HT1080 (cell line): ENCODE measurements at places on chromosomes 3 and 15. TPM values are rescaled to one million over a fixed set of nuclear protein-coding genes. Genes with fewer than 3 reads are reported as not detected.

PLA2G4E gene
- total RNA-seq: 0.07 TPM in 1 of 2 replicates, not detected in the other

DNA sequence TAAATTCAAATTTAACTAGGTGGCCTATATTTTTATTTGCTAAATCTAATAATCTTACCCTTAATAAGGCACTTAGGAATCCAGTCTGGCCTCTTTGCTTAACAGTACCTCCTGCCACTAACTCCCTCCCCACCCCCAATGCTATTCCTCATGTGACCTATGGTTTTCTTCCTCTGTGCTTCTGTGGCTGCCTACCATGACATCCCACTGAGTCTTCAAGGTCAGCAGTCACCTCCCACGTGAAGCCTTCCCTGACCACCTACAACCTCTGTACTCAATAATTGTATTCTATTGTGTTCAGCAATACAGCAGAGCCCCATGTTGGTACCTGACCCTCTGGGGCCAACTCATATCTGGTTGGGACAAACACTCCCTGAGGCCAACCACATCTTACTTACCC, 9.7 kb downstream of the PARP16 start:
- no peak for DNase-seq

TERC gene
- 52.4 and 143 TPM in 2 replicates for total RNA-seq

TMC3 gene
- total RNA-seq: not detected in 2 replicates

DNA sequence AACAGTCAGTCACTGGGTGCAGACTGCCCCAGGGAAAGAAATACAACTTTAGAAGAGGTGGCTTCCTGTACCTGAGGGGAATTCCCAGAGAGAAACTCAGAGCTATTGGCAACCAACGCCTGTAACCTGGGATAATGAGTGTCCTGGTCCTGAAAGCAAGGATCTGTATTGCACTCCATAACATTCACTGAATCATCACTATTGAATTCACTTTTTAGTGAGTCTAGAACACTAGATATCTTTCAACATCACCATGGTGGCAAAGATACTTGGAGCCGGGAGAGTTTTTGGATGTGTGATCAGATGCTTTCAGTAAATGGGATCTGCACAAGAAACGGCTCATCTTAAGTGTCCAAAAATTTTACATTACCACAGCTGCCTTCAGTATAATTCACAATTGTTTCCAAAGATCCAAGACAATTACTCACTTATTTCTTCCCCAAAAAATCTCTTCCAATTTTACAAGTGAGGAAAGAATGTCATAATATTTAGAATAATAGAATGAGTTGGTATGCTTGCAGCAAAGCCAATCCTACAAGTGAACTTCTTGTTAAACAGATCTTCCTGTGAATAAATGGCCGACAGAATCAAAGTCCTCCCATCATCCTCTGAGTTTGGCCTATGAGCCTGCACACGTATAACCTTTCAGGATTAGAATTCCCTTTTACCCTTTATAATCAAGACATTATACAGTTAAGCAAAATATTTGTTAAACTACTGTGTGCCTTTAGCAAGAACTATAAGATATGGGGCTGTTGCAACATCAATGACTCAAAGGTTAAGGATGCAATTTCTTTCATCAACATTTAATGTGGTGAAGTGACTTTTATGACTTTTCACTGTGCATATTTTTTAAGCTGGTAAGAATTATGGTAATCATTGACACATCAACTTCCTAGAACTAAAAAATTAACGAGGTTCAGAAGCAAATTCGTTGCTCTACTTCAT, 243.3 kb upstream of the COL8A1 start:
- DNase-seq: peak; percentile 78

DNA sequence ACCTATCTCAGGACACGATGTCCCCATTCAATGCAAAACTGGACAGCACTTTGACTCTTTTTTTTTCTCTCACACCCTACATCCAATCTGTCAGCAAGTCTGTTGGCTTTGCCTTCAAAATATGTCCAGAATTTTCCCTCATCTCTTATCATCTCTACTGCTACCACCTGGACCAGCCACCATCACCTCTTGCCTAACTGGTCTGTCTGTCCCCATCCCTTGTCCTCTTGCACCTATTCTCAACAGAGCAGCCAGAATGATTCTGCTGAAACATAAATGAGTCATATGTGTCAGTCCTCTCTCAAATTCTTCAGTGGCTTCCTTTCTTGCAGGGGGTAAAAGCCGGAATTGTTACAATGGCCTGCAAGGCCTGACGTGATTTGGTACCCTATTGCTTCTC, 105.8 kb downstream of the CYP19A1 start:
- peak; percentile 13 for DNase-seq

- peak; percentile 10 for DNase-seq
Measured at GRCh38 chr15:46778876-46779275, 938.4 kb upstream of the SEMA6D start.

CYB561D2 gene
- total RNA-seq: 63.2 and 69.0 TPM in 2 replicates

LARP6 gene
- 75.6 and 87.1 TPM in 2 replicates for total RNA-seq

- DNase-seq: peak; percentile 93
Measured at GRCh38 chr3:52093756-52094545, 37.6 kb upstream of the DUSP7 start.

GOLGA6L7 gene
- not detected in 2 replicates for total RNA-seq

GRCh38 chr3:170247875-170248274, 25.7 kb downstream of the PRKCI start:
- DNase-seq: no peak

PAQR9 gene
- total RNA-seq: 0.03 TPM in 1 of 2 replicates, not detected in the other

DNA sequence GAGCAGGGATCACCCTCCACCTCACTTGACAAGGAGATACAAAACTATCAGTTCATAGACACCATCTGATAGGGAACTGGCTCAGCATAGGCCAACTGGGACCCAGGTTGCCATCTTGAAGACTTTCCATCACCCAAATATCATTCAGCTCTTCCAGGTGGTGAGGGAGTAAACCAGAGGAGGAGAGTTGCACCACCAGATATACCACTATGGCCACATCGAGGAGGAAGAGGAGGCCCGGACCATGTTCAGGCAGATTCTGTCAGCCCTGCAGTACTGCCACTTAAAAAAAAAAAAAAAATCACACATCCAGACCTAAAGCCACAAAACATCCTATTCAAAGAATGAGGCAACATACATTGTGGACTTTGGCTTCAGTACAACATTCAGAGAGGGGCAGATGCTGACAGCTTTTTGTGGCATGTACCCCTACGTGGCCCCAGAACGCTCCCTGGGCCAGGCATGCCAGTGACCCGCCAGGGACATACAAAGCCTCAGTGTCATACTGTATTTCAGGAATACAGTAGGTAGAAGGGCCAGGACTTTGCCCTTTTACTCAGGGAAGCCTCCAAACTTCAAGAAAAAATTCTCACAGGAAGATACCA, 18.4 kb upstream of the EMC3 start:
- no peak for DNase-seq

DNA sequence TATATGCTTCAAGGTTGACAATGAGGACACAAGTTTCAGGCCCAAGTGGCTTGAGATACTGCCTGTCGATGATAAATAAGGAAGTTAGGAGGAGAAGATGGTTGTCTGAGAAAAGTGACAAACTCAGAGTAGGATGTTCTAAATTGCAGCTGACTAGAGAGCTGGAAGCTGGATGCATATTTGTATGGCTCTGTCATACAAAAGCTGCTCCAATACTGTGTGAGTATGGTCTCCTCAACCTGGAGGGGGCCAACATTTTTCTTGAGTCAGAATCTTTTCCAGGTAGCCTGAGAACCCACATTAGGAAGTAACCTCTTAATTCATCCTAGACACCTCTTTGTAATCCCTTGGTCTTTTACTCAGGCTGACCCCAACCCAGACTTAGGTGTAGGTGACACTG, 28.4 kb upstream of the TPRG1 start:
- peak; percentile 37 for DNase-seq

DNA sequence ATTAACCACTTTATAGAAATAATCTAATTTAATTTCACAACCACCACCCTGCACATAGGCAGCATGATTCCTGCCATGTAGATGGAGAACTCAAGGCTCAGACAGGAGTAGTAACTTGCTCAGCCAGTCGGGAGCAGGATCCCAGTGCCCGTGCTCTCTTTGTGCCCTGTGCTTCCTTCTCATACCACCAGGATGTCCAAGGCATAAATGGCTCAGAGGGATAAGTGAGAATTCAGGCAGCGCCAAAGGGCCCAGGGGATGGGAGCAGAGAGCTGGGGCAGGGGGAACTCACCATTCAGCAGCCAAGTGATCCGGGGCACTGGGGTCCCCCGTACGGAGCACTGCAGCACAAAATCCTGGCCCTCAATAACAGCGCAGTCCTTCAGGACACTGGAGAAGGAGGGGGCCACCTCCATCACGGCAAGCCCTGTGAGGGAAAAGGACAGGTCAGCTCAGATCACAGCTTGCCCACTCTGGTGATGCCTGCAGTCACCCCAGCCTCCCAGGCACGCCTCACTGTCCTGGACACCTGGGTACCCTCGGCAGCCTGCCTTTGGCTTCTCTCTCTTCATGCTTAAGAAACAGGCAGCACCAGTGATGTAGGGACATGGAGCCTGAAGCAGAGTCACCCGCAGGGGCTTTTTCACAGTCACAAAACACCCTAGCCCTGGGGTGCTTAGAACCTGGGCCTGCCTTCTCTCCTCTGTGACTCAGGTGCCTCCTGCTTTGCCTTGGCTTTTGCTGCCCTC, 141.0 kb upstream of the HACD2 start:
- no peak for DNase-seq

LRRIQ4 gene
- not detected in 2 replicates for total RNA-seq

DAZL gene
- total RNA-seq: 0.07 TPM in 1 of 2 replicates, not detected in the other

DNA sequence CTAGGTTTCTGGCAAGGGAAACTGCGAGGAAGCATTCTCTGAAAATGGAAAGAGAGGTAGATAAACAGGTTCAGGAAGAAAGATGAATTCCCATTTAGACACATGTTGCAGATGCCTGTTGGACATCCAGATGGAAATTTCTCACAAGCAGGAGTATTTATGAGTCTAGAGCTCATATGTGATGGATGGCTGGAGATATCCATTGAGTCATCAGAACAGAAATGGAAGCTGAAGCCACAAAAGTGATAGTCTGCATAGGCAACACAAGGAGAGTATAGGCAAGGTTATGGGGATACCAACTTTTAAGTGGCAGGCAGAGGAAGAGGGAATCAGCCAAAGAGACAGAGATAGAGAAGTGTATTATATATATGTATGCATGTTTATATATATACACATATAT, 6.3 kb upstream of the RAMAC start:
- no peak for DNase-seq

DNA sequence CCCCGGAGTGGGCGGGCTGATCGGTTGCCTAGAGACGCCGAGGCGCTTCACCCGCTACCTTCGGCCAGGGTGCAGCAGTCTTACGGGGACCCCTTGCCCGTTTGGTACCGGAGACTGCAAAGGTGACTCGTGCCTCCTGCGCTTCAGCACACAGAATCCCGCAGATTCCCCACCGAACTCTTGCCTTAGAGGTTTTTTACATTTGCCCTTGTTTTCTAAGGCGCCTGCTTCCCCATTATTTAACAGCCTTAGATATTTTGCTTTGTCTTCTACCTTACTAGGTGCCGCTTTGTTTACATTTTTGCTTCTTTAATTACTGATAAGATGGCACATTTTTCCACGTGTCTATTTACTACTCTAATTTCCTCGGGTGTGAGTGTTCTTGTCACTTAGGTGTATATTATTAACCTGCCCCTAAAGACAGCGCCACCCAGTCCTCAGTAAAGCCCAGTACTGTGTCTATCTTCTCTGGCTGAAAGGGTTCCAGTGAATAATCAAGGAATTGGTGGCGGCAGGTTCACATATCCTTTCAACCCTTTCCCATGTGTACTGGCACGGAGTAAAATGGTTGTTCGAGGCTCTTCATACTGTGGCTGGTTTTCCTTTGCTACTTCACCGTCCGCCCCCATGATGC, 573 bp upstream of the CEP152 start:
- peak; percentile 6 for DNase-seq

COL6A5 gene
- total RNA-seq: 0.17 and 0.26 TPM in 2 replicates

SAMMSON gene
- 0.43 and 0.93 TPM in 2 replicates for total RNA-seq

DNA sequence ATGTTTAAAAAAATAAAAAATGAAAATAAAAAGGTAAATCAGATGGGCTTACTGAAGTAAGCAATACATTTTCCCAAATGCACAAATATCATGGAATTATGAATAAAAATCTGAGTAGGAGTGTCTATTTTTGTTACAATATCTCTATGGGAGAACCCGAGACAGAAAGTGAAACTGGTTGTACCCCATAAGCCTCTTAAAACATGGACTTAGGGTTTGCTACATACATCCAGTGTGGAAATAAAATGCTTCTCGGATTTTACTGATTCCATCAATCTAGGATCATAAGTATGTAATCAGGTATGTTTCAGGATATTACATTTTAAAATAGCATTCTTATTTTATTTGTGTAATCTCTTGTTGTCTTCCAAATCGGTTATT, 177.8 kb upstream of the CDIN1 start:
- peak; percentile 31 for DNase-seq

GATA2 gene
- 0.50 and 1.6 TPM in 2 replicates for total RNA-seq

DNA sequence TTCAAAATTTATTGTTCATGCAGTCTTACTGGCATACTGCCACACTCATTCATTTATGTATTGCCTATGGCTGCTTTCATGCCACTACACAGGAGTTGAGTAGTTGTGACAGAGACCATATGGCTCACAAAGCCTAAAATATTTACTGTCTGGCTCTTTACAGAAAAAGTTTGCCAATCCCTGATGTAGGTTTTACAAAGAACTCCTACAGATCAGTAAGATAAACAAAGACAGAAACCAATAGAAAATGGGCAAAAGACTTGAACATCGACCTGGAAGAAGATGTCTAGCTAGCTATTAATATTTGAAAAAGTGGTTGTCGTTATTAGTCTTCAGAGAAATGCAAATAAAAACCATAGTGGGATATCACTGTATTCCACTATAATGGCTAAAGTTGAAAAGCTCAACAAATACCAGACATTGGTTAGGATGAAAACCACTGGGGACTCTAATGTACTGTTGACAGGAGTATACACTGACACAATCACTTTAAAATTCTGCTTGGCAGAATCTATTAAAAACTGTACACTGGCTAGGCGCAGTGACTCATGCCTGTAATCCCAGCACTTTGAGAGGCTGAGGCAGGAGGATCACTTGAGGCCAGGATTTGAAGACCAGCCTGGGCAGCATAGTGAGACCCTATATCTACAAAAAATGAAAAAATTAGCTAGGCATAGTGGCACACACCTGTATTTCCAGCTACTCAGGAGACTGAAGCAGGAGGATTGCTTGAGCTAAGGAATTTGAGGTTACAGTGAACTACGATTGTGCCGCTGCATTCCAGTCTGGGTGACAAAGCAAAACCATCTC, 87.7 kb downstream of the NEO1 start:
- no peak for DNase-seq

FES gene
- 8.8 and 15.0 TPM in 2 replicates for total RNA-seq

- DNase-seq: peak; percentile 67
Measured at GRCh38 chr3:56862352-56863062, 60.8 kb upstream of the ARHGEF3 start.

DNA sequence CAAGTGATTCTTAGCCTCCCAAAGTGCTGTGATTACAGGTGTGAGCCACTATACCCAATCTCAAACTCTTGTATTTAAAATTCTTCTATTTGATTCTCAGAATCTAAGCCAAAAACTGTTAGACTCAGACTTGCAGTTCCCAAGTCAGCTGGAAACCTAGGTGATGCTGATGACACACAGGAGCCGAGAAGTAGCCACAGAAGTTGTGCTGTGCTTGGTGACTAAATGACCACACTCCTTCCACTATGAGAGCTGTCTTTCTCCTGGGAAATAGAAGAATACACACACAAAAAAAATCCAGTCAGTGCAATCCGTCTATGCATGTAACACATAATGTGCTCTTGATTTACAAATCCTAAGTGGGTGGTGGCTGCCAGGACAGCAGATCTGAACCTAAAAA, 33.9 kb downstream of the ILDR1 start:
- peak; percentile 61 for DNase-seq

- DNase-seq: no peak
Measured at GRCh38 chr3:57658536-57658935, 34.3 kb downstream of the DENND6A start.

- DNase-seq: peak; percentile 96
Measured at GRCh38 chr3:37221407-37221806, 47.0 kb upstream of the LRRFIP2 start.

- DNase-seq: peak; percentile 82
Measured at GRCh38 chr3:65951836-65952505, 86.7 kb downstream of the MAGI1 start.
